ENCODE measurements at places on chromosomes 1 and 21. TPM values are rescaled to one million over a fixed set of nuclear protein-coding genes. Genes with fewer than 3 reads are reported as not detected.

The KRTAP7-1 gene
- not detected for total RNA-seq

The TSTD1 gene
- 44.8 TPM for total RNA-seq

The MMEL1 gene
- 1.4 TPM for total RNA-seq

The GJA4 gene
- total RNA-seq: not detected

The CYP4Z1 gene
- total RNA-seq: not detected

The OR2M3 gene
- total RNA-seq: not detected

The HSPB7 gene
- not detected for total RNA-seq

The CYP4B1 gene
- not detected for total RNA-seq

The KPRP gene
- not detected for total RNA-seq

The BMP8A gene
- total RNA-seq: 0.27 TPM

The GLUL gene
- total RNA-seq: 29.7 TPM

The FAM72C gene
- total RNA-seq: not detected

The DYRK3 gene
- total RNA-seq: 1.4 TPM

The AMY1C gene
- not detected for total RNA-seq

The COL9A2 gene
- 3.2 TPM for total RNA-seq

The ITLN2 gene
- total RNA-seq: not detected

The RSPH1 gene
- total RNA-seq: 0.16 TPM

DNA sequence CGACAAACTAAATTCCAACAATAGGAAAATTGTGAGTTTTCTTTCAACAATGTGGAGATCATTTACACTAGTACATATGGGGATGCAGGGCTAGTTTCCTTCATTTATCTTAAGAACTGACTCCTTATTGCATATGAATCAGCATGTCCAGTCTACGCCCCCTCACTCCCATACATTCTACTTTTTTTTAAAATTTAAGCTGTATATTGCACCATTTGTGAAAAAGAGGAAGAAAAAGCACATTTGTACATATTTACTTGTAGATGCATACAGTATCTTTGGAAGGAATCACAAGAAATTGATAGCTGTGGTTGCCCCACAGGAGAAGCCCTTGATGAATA is 15.9 kb downstream of the VPS26C start:
- DNase-seq: no peak

DNA sequence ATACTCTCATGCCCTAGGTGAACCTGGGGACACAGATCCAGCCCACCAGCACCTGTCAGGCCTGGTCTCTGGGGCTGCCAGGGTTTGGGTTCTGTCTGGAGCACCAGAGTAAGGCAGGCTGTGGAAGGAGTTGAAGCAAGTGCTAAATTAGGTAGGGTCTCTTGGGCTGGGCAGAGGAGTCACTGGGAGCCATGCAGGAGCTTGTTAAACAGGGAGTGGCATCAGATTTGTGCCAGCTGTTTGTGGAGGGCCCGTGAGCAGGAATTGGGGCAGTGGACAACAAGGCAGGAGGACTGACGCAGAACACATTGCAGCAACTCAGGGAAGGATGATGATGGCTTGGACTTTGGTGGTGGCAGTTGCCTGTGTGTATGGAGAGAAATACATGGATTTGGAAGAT is 56.3 kb downstream of the PTPRF start:
- DNase-seq: no peak

DNA sequence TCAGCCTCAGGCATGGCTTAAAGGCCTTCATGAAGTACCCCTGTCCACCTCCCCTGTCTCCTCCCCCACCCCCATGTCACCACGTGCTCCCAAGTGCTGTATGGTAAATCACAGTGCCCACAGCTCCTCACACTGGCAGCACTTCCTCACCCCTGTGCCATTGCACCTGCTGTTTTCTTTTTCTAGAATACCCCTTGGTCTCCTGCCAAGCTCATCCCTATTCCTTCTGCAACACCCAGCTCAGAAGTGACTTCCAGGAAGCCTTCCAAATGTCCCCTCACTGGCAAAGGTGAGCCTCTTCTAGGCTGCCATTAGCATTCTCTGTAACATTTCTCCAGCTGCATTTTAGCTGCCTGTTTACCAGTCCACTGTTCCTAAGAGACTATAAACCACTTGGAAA is 9.4 kb downstream of the AKNAD1 start:
- no peak for DNase-seq

DNA sequence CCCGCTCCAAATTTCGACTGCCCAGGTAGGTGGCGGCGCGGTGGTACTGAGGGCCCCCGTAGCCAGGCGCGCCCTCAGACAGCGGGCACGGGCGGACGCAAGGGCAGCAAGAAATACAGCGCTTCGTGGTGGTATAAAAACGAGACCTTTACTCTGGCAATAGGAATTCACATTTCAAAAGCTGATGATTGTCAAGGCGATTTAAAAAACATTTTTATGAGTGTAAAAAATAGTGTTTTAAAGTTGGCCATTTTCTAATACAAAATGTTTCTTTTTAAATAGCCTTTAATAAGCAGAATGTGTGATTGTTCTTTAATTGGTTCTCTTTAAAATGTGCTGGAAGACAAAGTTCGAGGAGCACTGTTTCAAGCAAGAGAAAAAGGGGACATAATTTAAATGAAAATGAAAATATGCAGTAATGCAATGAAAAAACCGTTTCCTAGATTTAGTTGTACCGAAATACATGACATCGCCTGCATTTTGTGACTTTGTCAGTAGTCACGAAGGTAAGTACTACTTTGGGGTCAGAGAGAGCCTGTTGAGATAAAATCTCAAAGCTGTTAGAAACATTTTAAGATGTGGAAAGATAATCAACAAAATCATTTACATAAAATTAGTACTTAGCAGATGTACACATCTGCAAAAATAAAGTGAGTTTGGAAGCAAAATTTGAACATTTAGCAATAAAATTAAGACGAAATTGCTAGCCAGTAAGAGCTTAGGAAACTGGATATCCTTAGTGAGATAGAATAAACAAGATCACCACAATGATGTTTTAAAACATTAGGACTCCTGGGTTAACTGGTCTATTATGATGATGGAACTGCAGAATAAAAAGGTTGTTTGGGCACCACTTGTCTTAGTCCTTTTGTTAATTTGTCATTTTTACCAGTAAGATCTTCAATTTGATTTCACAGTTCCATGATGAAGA is 1.1 kb upstream of the PSMG1 start:
- no peak for DNase-seq

DNA sequence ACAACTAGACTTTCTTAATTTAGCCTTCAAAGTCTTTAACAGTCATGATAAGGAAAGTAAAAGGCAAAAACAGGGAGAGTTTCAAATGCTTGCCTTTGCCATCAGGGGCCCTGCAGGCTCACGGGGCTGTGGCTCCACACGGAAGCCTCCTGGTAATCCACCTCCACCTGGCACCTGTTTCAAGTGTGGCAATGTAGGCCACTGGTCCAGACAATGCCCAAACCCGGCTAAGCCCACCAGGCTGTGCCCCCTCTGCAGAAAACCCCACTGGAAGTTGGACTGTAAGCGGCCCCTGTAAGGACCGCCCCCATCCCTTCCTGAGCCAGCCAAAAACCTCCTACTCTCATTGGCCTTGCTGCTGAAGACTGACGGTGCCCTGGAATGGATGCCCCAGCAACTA is 32.5 kb downstream of the VN1R5 start:
- DNase-seq: no peak

GRCh38 chr1:40842207-40842606 is 20.0 kb downstream of the CITED4 start:
- DNase-seq: no peak

- no peak for DNase-seq
These were observed 481.8 kb downstream of the USP25 start for GRCh38 chr21:16211339-16212303.

DNA sequence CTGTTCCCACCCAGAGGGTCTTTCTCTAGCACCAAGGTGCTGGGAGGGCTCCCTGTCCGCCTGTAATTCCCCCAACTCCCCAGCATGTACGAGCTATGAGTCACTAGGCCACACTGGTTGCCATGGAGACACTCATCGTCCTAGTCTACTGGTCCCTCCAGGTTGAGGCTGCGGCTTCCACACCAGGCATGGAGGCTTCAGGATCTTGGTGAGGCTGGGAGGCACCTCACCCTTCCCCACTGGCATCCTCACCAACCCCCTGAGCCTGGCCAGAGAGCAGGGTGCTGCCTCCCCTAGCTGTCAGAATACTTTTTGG is 75.6 kb upstream of the KAZN start:
- no peak for DNase-seq

DNA sequence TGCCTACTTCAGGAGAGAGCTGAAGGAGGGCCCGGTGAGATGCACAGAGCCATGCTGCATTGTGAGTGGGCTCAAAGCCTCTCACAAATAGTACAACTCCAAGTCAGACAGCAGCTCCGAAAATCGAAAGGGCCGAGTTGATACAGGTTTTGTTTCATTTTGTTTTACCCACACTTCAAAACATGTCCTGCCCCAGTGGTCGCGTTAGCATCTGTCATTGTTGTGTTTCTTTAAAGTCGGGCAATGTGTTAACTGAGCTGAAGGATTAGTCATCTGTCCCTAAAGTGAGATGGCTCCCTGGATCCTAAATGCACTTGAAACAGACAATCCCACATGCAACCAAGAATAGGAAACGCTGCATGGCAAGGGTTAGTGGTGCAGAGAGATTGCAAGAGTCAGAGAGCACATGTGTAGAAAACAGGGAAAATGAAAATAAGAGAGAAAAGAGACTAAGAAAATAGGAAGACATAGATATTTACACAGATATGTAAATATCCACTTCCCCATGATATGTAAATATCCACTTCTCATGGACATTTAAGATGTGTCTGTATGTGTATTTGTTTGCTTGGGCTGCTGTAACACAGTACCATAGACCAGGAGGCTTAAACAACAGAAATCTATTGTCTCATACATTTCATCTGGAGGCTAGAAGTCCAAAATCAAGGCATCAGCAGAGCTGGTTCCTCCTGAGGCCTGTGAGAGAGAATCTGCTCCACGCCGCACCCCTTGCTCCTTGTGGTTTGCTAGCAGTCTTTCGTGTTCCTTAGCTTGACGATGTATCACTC is 131.4 kb upstream of the RAB4A start:
- no peak for DNase-seq

DNA sequence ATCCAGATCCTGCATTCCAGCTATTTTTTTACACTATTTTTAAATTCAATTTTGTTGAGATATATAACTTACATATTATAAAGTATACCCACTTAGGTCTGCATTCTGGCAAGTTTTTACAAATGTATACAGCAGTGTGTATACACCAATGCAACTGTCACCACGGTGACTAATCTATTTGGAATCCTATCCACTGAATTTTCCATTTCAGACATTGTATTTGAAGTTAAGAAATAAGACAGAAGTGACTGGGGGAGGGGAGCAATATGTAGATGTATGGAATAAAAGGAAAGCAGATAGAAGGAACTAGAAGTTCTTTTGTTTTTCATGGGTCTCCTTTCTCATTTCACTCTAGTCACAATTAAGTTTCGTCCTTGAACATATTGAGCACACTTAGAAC is 431.5 kb upstream of the CHRM3 start:
- DNase-seq: no peak

- no peak for DNase-seq
These were observed 223.4 kb downstream of the PLPP3 start for GRCh38 chr1:56355918-56356317.

GRCh38 chr21:32757804-32758203 is 13.8 kb downstream of the PAXBP1 start:
- DNase-seq: no peak

DNA sequence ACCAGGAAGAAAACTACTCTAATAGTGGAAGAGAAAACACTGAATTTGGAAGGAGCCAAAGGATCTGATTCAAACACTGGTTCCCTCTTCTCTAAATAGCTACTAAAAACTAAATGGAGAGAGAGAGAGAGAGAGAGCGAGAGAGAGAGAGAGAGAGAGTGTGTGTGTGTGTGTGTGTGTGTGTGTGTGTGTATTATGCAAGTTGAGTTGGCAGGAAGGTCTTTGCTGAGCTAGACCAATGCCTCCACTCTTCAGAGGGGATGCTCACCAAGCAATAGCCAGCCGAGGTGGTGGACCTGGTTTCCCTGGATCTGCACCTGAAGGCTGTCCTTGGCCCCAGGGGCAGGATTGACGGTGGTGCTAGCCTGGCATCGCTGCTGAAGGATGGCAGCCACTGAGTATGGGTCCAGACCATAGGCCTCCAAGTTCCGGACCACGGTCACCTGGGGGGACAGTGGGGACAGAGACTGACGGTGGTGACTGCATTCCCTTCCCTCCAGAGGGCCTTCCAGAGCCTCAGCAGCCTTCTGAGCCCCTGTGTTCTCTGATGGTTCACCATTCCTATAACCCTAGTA is 18.8 kb downstream of the EIF2D start:
- no peak for DNase-seq

DNA sequence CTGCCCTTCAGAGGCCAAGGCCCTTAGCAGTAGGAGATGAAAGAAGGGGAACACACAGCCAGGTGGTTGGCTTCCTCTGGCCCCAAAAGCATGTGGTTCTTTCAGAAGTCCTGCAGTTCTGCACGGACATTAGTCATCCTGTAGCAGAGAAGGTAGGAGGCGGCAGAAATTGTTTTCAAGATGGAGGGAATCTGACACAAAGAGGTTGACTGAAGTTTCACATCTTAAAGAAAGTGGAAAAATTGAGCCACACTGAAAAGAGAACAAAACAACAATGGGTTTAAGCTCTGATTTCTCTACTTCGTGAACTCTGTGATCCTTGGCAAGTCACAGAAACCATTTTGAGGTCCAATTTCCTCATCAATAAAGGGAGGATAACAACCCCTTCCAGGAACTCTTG is 125.3 kb upstream of the DNAH14 start:
- no peak for DNase-seq

- DNase-seq: no peak
These were observed 52.1 kb downstream of the ZSCAN20 start for GRCh38 chr1:33524586-33524985.

- DNase-seq: no peak
These were observed 3.2 kb downstream of the NR0B2 start for GRCh38 chr1:26910343-26911160.

GRCh38 chr1:36096500-36097432 is 8.1 kb downstream of the ADPRS start:
- DNase-seq: no peak

GRCh38 chr1:51962486-51963356 is 27.8 kb downstream of the RAB3B start:
- DNase-seq: no peak

GRCh38 chr1:234737967-234738314 is 128.0 kb upstream of the IRF2BP2 start:
- DNase-seq: no peak

DNA sequence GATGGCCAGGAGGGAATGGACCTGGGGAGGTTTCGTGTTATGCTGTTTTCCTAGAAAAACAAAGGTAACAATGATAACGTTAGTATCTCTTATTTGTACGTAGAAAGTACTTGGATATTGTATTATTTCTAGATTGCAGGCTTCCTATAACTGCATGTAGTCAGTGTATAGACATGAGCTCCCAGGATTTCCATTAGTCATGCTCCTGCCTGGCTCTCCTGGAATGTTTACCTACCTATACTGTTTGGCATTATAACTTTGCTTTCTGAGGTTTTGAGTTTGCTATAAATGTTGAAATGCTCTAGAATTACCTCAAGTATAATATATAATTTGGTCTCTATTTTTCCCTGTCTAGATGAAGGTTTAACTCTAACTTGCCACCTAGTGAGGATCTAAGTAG is 66.1 kb downstream of the TTC3 start:
- DNase-seq: no peak

DNA sequence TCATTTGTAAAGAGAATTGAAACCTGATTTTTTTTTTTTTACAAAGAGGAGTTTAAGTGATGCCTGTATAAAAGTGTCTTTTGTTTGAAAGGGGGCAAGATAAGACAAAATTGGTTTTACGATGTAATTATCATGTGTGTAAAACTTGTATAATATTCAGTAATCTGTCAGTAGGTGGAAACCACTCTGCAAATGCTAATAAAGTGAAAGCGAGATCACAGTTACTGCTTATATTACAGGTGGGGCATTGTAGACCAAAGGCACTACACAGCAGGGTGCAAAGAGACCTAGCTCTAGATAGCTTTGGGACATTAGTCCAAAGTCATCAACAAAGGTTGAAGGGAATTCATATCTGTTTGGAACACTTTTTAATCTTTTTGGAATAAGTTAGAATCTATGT is 174.2 kb downstream of the LHX8 start:
- DNase-seq: no peak
